ENCODE measurements at places on chromosomes 3 and 15.

- no peak for DNase-seq
These were observed 145.5 kb downstream of the TIGIT start for GRCh38 chr3:114439284-114439683.

DNA sequence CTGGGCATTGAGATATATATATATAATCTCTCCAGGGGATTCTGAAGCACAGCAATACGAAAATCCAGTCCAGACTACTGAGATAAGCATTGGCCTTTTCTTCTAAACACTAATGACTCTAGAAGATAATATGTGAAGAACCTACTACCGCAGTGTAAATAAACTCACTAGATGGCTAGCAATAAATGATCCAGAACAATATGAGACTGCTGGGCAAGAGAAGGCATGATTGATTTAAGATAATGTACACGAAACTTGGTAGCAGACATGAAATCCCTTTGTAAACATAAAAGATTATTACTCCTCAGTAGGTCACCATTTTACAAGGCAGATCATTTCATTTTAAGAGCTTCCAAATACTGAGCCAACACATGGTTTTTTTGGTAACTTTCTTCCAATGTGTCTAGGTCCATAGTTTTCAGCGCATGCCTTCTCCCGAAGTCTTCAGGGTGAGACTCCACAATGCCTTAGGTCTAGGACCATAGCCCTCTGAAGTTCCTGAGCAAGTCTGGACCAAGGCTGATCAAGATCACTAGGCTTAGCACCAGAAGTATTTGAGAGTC, 193.2 kb downstream of the LRRN1 start:
- DNase-seq: no peak

- no peak for DNase-seq
These were observed 76.6 kb downstream of the SRGAP3 start for GRCh38 chr3:9172851-9173321.

DNA sequence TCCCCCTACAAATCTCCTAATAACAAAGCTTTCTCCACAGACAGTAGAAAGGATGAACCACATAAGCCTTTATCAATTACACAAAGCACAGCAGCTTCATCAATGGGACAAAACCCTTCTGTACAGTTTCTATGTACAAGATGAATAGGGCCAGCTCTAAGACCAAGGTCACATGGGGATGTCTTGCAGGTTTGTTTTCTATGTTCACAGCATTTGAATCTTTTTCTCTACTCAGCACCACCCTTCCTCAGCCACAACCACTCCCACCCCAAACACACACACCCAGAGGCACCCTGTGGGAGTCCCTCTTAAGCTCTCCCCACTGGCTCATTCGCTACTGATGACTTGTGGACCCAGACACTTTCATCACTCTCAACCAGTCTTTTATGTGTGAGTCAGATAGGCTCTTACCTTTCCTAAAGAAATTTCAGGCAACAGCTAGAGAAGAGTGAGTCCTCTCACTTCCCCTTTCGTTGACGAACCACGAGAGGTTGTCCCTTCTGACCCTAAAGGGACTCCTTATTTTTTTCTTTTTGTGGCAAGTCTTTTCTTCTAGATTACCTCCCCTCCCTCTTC, 57.9 kb downstream of the ARHGAP31 start:
- no peak for DNase-seq

DNA sequence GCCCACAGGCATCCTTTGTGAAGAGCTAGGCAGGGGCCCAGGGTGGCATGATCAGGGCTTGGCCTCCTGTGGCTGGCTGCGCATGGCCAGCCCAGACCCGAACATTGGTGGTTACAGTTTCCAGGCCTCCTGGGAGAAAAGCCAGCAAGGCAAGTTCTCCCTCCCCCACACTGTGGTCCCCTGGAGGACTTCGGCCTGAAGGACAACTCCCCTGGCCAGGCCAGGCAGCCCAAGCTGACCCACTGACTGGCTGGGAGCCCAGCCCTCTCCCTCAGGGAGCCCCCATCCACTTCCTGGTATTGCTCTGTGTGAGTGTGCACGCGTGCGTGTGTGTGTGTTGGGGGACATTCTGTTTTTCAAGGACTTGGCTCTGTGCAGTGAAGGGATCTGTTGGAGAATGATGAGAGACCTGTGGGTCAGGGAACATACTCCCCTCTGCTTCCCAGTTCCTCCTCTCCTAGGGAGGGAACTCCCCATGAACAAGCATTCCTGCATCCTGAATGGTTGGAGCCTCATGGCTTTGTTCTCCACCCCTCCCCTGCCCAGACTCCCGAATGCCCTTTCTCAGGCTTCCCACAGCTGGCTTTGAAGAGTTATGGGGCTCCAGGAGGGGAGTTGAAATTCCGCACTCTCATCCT, 29.5 kb downstream of the CORO2B start:
- DNase-seq: no peak

- DNase-seq: no peak
These were observed 10.0 kb downstream of the BMF start for GRCh38 chr15:40098489-40099261.

- DNase-seq: no peak
These were observed 4.6 kb downstream of the CIDEC start for GRCh38 chr3:9875448-9875847.

DNA sequence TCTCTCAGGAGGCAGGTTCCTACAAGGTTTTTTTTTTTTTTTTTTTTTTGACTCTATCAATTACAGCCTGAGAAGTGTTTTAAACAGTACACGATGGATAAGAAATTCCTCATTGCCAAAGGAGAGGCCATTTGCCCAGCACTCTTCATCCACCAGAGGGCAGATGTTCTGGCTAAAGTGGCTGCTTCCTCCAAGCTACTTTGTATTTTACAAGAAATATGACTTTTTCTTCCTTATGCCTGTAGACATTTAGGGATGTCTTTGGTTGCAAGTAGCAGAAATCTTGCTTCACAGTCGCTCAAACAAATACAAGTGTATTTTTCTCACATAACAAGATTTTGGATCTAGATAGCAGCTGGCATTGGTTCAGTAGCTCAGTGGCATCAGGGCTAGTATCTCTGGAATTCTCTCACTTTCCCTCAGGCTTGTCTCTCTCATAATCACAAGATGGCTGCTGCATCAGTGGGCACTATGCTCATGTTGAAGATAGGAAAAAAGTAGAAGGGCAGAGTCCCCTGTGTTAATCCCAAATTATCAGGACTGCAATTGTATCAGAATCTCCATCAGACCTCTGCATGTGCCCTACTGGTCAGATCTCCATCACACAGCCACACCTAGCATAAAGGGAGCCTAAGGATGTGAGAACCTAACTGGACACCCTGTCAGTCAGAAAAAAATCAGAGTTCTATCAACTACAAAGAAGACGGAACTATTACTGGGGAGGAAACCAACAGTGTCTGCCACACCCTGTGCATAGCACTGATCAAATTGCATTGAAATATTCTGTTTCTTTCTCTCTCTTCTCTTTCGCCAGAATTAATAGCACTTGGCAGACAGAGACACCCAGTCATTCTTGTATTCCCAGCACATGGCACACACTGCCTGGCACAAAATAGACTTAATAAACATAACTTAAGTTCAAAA, 138.9 kb upstream of the COL8A1 start:
- no peak for DNase-seq

DNA sequence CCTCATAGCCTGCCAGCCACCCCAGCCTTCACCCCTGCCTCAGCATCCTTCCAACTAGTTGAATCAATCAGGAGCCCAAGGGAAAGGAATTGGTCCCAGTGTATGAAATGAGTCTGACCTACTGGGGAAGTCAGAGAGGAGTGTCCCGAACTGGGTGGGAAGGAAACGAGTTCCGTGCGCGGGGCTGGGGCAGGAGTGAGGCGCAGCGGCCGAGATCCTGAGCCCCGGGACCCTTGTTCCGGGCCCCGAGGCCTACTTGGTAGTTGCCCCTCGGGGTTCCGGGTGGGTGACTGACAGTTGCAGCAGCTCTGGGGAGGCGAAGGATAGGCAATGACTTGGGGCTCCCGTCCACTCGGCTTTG, 1.1 kb upstream of the PLCL2 start:
- no peak for DNase-seq

DNA sequence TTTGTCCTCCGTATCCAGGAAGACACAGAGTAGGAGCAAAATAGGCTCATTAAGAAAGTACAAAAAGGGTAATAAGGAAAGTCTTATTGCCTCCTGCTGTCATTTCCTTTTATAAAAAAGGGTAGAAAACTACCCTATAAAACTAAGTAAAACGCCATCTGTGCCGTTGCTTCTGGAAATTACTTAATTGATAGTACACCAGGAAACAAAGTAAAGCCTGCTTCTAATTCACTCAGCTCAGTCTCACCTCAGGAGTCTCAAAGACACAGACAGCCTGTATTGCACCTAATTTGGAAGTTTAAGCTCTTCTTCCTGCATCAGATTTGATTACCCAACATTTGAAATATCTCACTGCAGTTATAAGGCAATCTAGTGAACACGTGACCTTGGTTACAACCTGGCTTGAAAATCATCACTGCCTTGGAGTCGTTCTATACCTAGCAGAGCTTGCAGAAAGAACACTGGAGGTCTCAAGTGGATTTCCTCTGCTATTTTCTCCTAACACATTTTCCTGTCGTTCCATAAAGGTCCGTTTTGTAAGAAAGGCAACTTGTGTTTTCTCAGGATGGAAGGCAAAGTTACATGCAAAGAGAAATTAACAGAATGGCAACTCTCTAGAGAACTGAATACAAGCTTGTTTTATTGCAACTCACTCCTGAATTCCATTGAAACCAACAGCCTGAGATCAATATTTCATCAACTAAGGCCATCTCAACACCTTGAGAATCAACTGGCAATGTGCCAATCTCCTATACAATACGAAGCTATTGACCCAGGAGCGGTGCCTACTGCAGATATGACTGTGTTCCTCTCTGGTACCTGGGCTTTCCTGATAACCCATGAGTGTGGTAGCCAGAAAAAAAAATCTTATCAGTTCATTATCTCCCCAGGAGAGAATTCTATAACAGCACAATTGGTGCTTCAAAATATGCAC, 203.3 kb upstream of the LMCD1 start:
- no peak for DNase-seq

DNA sequence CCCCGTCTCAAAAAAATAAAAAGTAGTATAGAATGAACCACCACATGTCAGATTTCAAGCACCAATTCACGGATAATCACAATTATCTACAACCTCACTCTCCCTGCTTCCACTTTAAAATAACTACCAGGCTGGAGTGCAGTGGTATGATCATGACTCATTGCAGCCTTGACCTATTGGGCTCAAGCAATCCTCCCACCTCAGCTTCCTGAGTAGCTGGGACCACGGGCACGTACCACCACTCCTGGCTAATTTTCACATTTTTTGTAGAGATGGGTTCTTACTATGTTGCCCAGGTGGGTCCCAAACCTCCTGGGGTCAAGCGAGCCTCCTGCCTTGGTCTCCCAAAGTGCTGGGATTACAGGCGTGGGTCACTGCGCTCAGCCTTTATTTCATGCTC, 38.1 kb upstream of the LDHAL6B start:
- no peak for DNase-seq

DNA sequence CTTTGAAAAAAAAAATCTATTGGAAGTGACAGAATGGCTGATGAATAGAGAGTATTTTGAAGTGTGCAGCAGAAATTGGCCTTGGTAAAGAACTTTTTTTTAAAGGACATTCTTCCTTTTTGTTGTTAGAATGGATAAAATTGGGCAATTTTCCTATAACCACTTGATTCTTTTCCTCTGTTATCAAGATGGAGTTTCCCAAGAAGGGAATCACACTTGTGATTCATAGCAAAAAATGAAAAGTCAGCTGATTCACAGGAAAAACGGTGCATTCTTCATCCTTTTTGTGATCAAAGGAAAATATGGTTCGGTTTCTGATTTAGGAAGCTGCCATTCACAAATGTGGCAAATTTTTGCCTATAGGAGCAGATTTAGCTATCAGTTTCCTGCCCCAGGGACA, 486.8 kb downstream of the GBE1 start:
- no peak for DNase-seq

DNA sequence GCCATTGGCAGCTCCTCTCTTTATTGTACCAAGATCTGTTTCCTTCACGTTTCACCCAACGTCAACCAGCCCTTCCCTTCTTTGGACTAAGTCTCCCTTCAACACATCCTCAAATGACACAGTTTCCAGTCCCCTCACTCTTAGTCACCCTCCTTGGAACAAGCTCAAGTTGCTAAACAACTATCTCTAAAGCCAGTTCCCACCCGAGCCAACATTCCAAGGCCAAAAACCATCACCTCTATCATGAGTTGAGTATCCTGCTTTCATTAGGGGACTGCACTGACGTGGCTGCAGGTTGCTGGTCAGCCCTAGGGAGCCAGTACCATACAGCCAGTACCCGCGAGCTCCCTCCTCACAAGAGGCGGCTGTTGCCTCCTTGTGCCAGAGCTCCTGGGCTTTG, 73.8 kb downstream of the LIPC start:
- no peak for DNase-seq

DNA sequence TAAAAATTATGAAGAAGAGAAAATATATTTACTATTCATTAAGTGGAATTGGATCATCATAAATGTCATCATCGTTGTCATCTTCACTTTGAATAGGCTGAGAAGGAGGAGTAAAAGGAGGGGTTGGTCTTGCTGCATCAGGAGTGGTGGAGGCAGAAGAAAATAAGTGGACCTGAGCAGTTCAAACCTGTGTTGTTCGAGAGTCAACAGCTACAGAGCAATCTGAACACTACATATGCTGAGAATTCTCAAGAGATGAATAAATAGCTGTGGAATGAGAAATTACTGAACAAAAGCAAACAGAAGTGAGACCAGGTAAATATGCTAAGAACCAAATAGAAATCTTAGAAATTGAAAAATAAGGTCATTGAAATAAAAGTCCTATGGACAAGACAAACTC, 32.3 kb upstream of the CCK start:
- no peak for DNase-seq

DNA sequence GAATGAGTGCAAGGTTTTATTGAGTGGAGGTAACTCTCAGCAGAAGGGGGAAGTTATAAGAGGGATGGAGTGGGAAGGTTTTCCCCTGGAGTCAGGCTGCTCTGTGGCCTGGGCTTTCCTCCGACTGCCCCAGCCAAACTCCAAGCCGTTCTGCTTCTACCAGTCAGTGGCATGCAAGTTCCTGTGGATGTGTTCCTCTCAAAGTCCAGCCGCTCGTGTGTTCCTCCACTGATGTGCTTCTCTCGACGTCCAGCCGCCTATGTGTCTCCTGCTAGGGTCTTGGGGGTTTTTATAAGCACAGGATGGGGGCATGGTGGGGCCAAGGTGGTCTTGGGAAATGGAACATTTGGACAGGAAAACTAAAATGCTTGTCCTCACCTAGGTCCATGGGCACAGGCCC, 9.0 kb upstream of the U2SURP start:
- no peak for DNase-seq

DNA sequence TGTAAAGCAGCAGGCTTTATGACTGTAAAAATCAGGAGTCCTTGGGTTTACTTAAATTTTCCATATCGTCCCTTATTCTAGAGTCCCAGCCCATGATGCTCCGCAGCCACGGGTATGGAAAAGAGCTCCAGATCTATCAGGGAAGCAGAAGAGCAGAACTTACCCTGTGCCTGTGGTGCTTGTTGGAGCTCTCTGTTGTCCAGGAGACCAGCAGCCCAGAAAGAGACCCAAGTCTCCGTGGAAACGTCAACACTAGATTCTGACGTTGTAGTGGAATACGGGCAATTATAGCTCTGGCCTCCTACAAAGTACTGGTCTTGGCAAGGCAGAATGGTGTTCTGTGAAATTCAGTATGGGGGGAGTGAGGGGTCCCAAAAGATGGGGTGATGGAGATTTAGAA, 2.0 kb downstream of the GMNC start:
- DNase-seq: no peak
